ENCODE measurements at places on chromosomes 11 and 22.

DNA sequence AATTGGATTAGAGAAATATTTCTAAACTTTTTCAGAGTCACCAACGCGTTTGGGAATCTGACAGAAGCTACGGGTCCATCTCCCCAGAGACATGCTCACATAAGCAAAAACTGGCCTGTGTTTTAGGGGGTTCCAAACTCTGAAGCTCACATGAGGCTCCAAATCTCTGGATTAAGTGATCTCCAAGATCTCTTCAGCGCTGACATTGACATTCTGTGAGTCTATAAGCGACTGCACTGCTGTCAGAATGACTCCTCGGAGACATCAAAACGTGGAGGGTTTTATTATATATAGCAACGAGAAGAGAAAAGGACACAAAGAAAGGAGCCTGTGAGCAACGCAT lies 642 bp upstream of the SIK2 start:
- DNase-seq: no peak

DNA sequence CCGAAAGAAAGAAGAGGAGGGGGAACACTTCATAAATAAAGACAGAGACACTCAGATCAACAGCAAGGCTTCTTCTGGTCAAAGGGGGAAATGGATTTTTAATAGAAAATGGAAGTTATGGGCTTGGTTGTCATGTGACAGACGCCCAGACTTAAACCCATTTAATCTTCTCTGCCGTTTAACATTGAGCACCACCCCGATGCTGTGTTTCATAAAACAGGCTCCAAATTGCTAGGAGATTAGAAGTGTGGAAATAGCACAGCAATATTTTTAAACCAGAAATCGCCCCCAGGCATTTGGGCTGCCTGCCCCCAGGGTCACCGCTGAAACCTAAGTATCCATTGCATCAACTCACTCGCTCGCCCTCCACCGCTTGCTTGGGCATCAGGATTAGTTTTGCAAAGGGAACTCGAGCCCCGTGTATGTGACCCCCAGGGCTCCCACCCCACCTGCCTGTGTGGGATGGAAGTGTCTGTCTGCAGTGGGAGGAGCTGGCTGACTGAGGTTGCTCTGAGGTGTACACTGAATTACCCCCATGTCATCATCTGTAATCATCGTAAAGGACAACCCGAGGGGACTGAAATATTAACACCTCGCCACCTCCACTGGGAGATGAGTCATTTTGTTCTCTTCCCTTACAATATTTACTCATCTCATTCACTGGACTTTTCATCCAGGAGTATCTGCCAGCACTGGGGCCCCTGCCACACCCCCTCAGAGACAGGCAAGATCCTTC lies 10.7 kb downstream of the DSCAML1 start:
- DNase-seq: no peak

DNA sequence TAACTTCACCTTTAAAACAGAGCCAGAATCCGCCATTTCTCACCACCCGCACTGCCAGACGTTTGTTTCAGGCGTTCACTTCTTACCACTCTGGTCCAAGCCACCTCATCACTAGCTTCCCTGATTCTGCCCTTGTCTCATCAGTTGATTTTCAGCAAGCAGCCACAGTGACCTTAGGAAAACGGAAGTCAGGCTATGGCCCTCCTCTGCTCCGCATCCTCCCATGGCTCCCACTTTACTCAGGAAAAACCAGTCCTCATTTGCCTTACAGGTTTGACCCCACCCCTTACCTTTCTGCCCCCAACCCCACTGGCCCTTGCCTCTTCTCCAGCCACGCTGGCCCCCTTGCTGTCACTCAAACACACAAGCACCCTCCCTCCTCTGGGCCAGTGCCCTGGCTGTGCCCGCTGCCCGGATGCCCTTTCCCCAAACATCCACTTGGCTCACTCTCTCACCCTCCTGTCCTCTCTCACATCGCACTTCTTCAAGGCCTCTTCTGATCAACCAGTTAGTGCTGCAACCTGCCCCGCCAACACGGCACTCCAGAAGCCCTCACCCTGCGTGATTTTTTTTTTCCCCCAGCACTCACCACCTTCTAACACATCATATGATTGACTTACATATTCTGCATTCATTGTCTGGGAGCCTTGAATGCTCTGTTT lies 18.9 kb downstream of the TPST2 start:
- no peak for DNase-seq

DNA sequence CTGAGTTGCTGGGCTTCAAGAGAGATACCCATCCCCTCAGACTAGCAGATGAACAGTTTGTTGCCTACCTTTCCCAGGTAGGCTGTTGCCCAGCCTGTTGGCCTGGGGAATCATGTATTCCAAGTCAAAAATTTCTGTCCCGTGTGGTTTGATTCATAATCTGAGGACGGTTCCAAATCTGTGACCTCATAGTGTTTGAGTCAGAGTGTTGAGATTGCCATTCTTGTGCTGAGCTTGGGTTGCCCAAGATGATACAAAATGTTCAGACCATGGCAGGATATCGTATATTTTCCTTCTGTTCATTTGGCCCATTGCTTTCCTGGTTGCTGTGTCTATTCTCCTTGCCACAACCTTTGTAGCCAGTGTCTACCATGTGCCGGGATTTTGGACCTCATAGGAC lies 64.3 kb downstream of the CYB5R2 start:
- DNase-seq: no peak

DNA sequence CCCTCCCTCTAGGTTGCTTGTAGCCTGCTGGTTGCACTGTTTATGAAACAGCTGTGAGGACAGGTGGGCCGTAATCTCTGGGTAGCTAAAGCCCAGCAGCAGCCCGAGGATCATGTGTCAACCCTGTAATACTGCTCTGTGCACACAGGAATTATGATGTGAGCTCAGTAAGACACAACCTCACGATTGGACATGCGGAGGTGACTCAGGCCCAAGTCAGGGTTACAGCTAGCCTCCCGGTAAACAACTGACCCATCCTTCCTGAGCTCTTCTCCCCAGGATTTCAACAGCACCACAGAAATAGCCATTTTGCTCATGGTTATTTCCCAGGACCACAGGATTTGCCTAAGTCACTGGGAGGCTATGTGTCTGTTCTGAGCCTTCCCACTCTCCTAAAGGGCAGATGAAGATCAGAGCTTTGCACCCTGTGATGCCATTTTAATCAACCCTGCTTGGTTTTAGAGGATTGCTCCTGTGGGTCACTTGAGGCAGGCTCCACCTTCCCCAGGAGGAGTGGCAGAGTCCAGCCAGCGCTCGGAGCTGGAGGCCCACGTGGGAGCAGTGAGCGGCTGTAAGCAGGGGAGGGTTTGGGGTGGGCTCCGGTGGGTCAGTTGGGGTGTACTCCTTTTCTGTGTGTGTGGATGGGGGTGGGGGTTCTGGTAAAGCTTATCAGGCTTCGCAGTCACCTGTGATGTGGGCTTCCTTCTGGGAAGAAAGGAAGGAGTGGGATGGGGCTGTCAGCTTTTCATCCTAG lies at the start of gene AMPD3:
AMPD3 (plus strand) TSS at position 387 of the 754 bp plus-strand sequence. CDS start 6,256 bp downstream, outside the sequence.
- DNase-seq: peak; percentile 94

- no peak for DNase-seq
These were observed 331.4 kb downstream of the DLG2 start for GRCh38 chr11:85295694-85296271.

GRCh38 chr11:111963931-111964340 lies 26.8 kb downstream of the DIXDC1 start:
- DNase-seq: no peak

DNA sequence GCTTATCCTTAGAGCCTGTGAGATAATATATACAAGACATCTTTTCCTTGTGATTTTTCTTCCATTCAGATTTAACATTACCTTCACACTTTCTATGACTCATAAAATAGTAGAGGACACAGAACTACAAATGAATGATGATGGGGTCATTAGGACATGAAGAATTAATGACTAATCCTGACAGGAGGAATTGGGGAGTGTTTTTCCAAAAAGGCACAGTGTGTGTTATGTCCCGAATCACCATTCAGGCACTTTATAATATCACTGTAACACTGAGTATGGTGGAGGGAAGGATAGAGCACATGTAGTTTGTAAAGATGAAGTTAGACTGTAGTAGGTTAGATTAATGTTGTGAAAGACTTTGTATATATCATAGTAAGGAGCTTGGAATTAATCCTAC lies 391.3 kb downstream of the JRKL start:
- peak; percentile 31 for DNase-seq
